ENCODE measurements at places on chromosomes 3 and 15.
A peak's percentile ranks its signal among the peaks of the same experiment; 100 is the strongest.

- no peak for DNase-seq
Measured at GRCh38 chr15:81339851-81340250, 15.9 kb upstream of the STARD5 start.

DNA sequence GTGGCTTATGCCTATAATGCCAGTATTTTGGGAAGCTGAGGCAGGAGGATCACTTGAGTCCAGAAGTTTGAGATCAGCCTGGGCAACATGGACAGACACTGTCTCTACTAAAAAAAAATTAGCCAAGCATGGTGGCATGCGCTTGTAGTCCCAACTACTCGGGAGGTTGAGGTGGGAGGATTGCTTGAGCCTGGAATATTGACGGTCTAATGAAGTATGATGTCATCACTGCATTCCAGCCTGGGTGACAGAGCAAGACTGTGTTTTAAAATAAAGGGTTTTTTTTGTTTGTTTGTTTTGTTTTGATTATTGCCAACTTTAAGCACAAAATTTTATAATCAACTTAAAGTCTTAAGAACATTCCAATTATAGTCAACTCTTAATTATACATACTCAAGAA is 6.8 kb downstream of the PLSCR1 start:
- DNase-seq, result no peak

- no peak for DNase-seq
Measured at GRCh38 chr3:196177967-196178366, 33.2 kb downstream of the ZDHHC19 start.

GRCh38 chr3:114307222-114307830 is 13.5 kb downstream of the TIGIT start:
- DNase-seq, result no peak

GRCh38 chr3:38566215-38566528 is 70.0 kb downstream of the EXOG start:
- DNase-seq, result no peak

DNA sequence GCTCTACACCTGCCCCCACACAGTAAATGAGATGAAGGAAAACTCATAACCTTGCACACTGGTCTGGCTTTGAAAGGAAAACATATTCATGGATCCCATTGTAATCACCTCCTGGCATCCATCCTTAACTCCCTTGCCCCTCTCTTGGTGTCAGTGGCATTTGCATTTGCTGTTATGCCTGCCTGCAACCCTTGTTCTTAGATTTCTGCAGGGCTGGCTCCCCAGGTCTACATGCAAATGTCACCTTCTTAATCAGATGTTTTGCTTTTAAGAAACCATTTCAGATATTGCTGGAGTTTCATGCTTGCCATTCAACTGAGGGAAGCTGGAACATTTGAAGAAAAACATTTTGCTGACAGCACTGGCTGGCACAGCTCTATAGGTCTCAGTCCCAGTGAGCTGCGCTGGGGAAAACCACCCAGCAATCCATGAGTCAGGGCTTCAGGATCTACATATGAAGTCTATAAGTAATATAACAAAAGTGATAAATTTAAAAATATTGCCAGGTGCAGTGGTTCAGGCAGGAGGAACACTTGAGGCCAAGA is 19.1 kb downstream of the LRRC2 start:
- DNase-seq, result no peak

GRCh38 chr3:101120039-101120438 is 126.8 kb upstream of the ABI3BP start:
- DNase-seq, result no peak

GRCh38 chr3:100076731-100077529 is 37.4 kb downstream of the FILIP1L start:
- no peak for DNase-seq

GRCh38 chr3:17074559-17074958 is 189.8 kb downstream of the PLCL2 start:
- DNase-seq, result no peak

DNA sequence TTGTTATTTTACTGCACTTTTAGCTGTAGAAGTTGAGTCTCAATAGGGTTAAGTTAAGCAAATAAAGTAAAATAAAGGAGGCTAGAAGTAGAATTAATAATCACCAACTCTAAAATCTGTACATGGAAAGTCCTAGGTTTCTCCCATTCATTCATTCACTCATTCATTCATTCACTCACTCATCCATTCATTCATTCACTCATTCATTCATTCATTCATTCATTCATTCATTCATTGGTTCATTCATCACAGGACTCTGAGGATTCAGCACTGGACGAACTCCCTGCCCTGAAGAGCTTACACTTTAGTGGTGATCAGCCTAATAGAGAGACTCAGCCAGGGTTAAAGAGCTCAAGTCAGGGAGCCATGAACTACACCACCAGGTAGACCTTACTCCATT is 4.5 kb upstream of the LSG1 start:
- no peak for DNase-seq

- no peak for DNase-seq
Measured at GRCh38 chr3:53566461-53567145, 72.2 kb downstream of the CACNA1D start.

DNA sequence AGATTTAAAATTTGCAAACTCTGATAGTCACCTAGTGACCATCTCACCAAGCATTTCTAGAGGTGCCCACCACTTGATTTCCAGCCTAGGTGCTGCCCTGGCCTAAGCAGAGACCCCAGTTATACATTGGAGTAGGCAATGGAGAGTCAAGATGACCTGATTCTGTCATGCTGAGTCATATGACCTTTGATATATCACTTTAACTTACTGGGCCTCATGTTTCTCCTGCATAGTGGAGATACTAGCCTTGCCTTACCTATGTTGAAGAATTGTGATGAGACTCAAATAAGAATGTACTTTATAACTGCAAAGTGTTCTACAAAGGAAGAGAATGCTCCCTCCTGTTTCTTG is 75.5 kb upstream of the XCR1 start:
- DNase-seq, result no peak

- DNase-seq, result no peak
Measured at GRCh38 chr3:196344663-196345062, 6.5 kb upstream of the TM4SF19 start.

- no peak for DNase-seq
Measured at GRCh38 chr3:48187301-48187578, 977 bp downstream of the CDC25A start.

DNA sequence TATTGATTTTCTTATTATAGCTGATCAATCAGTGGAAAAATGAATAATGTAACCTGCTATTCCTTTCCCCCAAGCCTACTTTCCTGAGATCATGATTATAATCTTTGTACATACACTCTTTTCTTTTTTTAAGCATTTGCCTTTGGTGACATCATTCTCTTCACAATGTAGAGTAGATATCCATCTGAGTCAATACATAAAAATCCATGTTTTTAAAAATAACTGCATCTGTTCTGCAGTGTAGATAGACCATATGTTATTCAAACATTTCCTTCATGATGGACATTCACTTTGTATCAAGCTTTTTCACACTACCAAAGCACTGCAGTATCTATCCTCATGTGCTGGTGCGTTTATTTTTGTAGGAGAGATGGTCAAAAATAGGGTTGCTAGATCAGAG is 211.1 kb downstream of the PTPRG start:
- DNase-seq, result no peak

GRCh38 chr3:160921020-160921635 is 165.1 kb downstream of the PPM1L start:
- DNase-seq, result peak; percentile 14

GRCh38 chr3:147921051-147921450 is 511.9 kb downstream of the ZIC1 start:
- DNase-seq, result no peak

DNA sequence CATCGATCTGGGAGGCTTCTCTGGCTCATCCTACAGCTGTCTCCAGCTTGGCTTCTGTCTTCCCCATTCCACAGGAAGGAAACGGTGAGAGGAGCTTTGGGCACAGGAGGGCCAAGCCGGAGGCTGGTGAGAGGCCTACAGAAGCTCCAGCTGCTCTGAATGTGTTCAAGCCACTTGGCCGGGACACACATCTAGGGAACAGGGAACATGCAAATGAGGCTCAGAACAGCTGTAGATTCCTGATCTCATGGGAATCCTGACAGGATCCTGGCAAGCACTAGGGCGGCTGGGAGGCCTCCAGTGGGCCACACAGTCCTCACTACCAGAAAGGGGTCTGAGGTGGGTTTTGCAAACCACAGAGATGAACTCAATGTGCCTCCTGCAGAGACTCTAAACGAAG is 13.7 kb downstream of the SEMA5B start:
- DNase-seq, result peak; percentile 57
